ENCODE measurements at places on chromosomes 3 and 15. TPM values are rescaled to one million over a fixed set of nuclear protein-coding genes. Genes with fewer than 3 reads are reported as not detected.

The SI gene
- total RNA-seq = not detected

The ZDHHC23 gene
- total RNA-seq = 0.87 TPM

The CHST2 gene
- 9.5 TPM for total RNA-seq

The CHRM5 gene
- not detected for total RNA-seq

The GOLGA8J gene
- total RNA-seq = not detected

The NPAP1 gene
- total RNA-seq = not detected

The XXYLT1 gene
- 13.7 TPM for total RNA-seq

The BUB1B gene
- 30.6 TPM for total RNA-seq

The SLC2A2 gene
- not detected for total RNA-seq

The LOXL1 gene
- 12.8 TPM for total RNA-seq

The DNAJB11 gene
- 64.6 TPM for total RNA-seq

The SLC51A gene
- not detected for total RNA-seq

The SLC24A5 gene
- not detected for total RNA-seq

The GUCA1C gene
- not detected for total RNA-seq

The GPR149 gene
- total RNA-seq = not detected

The MESP2 gene
- 1.7 TPM for total RNA-seq

The KCNMB2 gene
- not detected for total RNA-seq

The PPIB gene
- 789 TPM for total RNA-seq

The SLC6A20 gene
- total RNA-seq = not detected

The ATP8B4 gene
- not detected for total RNA-seq

The PGBD4 gene
- 0.47 TPM for total RNA-seq

The PPP1R14D gene
- not detected for total RNA-seq

The FGF12 gene
- 0.31 TPM for total RNA-seq

The TIGIT gene
- not detected for total RNA-seq

The ALDH1A3 gene
- 1,053 TPM for total RNA-seq

The GLDN gene
- total RNA-seq = not detected

The THOC7 gene
- total RNA-seq = 107 TPM

The IQCF5 gene
- not detected for total RNA-seq

The TM4SF4 gene
- total RNA-seq = not detected

The CLDN18 gene
- total RNA-seq = not detected

The OR5K2 gene
- total RNA-seq = not detected

The LCTL gene
- total RNA-seq = not detected

The NRROS gene
- total RNA-seq = under 0.01 TPM

The GOLGA6L4 gene
- total RNA-seq = 1.6 TPM

The IL16 gene
- total RNA-seq = not detected

The PP2D1 gene
- not detected for total RNA-seq

The PATL2 gene
- not detected for total RNA-seq

The GOLGA8N gene
- total RNA-seq = 0.49 TPM

The SSUH2 gene
- not detected for total RNA-seq

The CYP1A2 gene
- not detected for total RNA-seq

The AGBL1 gene
- total RNA-seq = not detected

The ANKUB1 gene
- total RNA-seq = 0.31 TPM

The ST8SIA2 gene
- not detected for total RNA-seq

The WDR93 gene
- total RNA-seq = not detected

The TXNRD3 gene
- 8.8 TPM for total RNA-seq

The GPR27 gene
- total RNA-seq = 0.08 TPM

The ALDH1L1 gene
- 0.08 TPM for total RNA-seq

The BFSP2 gene
- not detected for total RNA-seq

The HTR3E gene
- total RNA-seq = not detected

The C2CD4B gene
- total RNA-seq = not detected

The SPTBN5 gene
- 0.31 TPM for total RNA-seq

The PRSS50 gene
- total RNA-seq = not detected

The GCNT3 gene
- not detected for total RNA-seq

All from hair follicular keratinocyte (primary cell).